Activated naive CD8-positive, alpha-beta T cell treated with anti-CD3 and anti-CD28 coated beads, Interleukin-2, amount 50 U/mL, for 16 hours (primary cell): ENCODE measurements at places on chromosomes 12 and 14.

DNA sequence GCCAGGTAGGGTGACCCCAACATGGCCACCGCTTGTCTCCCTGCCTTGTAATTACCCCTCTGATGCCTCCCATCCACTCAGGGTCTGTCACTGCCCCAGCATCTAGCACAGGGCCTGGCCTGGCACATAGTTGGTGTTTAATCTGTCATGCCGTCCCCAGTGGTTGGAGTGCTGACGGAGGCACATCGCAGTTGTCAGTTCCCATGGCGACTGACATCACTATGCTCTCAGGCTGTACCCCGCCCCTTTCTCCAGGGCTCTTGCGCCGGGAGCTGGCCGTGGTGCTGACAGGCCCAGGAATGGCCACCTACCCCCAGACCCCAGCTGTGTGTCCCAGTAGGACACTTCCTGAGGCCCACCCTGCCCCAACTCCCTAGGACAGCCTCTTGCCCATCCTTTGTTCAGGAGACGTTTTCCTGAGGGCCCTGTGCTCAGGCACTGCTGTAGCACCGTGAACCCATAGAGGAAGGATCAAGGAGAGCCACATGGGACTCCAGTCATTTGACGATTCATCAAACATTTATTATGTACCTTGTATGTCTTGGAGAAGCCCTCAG, 23.0 kb downstream of the FAM222A start:
- DNase-seq, result no peak

DNA sequence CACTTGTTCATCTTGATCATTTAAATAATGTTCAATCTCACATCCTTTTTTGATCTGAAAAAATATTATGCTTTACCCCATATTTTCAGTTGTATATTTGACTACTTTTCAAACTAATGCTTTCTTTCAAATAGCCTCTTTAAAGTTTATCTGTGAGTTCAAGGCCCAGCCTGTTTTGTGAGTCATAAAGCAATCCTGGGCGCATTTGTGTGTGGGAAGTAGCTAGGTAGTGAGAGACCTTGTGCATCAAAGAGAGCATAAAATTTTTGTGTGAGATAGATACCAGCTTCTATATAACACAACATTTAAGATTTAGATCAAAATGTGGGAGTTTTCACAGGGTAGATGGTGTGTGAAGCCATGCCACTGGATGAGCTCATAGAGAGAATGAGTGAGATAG, 405.6 kb downstream of the NAV3 start:
- no peak for DNase-seq

- no peak for DNase-seq
Measured at GRCh38 chr12:104823985-104824461, 134.1 kb downstream of the SLC41A2 start.

GRCh38 chr12:98437166-98437565, 78.2 kb upstream of the TMPO start:
- DNase-seq, result no peak

DNA sequence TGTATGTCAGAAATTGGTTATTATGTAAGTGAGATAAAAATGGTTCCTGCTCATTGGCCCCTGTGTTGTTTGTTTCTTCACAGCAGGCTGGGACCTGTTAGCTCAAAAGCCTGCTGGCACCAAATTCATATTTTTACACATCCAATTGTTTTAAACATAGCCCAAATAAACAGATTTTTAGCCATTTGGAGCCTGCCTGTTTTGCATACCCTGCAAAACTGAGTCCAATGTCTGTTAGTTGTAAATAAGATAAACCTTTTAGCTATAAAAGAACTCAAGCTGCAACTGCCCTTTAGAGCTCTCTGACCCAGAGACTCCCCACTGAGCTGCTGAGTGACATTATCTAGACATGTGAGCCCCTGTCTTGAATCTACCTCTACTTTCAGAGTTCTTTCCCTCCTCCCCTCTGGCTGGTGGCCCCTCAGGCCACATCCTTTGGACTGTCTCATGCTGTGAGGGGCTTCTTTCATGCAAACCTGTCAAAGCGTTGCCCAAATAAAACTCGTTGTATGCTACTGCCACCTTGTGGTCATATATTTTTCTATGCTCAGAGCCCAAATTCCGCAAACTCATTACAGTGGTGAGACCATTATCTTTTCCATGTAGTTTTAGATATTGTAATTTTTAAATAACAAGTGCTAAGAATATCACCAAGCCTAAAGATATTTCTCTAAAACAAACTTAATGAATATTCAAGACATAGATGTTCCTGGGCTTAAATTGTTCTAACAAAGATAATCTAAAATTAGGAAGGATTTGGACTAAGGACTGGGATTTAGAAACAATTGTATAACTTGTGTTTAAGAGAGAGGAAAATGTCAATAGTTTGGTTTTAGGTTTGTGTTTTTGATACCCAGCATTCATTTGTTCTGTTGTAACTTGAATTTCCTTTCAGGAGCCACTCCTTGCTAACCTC, 337.9 kb downstream of the AACS start:
- DNase-seq, result no peak

DNA sequence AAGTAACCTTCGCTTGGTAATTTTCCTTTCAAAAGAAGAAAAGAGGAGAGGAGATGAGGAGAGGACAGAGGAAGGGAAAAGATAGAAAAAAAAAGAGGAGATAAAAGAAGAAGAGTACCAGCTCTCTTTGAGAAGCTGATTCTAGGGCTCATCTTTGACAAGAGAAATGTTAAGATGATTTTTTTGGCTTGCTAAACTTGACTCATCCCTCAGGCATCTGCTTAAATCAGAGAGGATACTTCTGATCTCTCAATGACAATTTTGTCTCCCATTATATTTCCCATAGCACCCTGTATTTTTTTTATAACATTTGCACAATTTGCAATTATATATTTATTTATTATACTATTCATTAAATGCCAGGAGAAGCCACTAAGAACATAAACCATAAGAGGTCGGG, 17.1 kb downstream of the SYT1 start:
- DNase-seq, result no peak

DNA sequence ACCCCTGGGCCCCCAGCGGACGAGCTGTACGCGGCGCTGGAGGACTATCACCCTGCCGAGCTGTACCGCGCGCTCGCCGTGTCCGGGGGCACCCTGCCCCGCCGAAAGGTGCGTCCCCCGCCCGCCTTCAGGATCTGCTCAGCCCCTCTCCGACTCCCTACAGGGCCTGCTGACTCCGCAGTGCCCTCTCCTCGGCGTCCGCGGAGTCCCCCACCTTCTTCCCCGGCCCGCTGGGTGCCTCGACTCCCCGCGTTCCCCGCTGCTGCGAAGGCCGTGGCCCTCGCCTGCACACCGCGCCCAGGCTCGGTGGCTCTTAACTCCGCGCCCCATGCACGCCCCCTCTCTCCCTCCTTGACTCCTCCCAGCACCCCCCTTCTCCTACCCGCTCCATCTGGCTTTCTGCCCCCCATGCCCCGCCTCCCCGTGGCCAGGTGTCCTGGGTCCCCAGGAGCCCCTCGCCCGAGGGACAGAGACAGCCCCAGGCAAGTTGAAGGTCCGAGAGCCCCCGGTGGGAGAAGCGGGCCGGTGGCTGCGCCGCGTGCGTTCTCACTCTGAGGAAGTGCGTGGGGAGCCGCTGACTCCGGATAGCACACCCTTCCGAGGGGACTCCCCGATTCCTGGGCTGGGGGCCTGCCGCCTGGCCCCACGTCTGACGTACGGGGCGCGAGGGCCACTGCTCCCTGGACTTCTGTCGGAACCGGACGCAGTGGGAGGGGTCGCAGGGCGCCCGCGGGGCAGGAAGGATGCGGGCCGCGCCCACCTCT, 594 bp downstream of the TAMALIN start:
- DNase-seq, result no peak

- no peak for DNase-seq
Measured at GRCh38 chr12:50934371-50934851, 17.9 kb upstream of the HIGD1C start.

DNA sequence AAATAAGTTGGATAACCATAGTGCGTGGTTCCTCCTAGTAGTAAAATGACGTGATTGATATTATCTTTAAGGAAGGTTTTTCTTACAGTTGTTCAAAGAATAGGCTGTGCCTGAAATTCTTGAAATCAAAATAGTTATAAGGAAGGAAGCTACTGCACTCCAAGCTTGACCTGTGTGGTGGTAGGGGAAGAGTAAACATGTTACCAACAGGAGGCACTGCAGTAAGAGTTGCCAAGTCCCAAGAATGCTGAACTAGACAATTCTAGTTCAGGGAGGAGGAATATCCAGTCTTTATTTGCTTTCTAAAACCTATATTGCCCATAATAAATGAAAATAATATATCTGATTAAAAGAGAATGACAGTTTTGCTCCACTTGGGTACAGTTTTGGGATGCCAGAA, 764.5 kb downstream of the TMTC2 start:
- no peak for DNase-seq

DNA sequence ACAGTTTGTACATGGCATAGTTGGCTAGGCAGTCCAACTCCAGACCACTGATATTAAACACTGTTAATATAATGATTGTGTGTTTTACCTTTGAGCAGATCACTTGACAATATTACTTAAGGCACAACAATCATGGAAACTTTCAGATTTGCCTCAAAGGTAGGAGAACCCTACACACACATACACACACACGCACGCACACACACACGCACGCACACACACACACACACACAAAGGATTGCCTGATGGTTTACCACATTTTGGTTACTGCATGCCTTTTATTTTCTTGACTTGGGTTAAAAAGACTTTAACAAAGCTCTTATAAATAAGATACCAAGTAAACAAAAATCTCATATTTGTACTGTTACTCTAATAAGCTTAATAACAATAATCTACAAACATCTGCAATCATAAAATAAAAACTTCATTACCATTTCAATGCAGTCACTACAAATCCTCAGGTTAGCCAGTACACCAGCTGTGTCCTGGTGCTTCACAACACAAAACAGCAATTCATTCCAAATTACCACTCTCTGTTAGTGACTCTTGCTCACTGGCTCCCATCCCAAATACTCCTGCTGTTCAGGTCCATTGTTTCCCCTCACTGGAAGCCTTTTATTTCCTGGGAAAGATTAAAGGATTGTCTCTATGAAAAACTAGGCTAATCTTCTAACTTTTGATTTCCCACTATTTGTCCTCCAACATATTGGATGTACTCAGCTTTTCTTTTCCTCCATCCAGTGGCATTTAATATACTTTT, 175.2 kb upstream of the ATP2B1 start:
- DNase-seq, result no peak

- no peak for DNase-seq
Measured at GRCh38 chr14:29274890-29275596, 508.5 kb downstream of the FOXG1 start.

DNA sequence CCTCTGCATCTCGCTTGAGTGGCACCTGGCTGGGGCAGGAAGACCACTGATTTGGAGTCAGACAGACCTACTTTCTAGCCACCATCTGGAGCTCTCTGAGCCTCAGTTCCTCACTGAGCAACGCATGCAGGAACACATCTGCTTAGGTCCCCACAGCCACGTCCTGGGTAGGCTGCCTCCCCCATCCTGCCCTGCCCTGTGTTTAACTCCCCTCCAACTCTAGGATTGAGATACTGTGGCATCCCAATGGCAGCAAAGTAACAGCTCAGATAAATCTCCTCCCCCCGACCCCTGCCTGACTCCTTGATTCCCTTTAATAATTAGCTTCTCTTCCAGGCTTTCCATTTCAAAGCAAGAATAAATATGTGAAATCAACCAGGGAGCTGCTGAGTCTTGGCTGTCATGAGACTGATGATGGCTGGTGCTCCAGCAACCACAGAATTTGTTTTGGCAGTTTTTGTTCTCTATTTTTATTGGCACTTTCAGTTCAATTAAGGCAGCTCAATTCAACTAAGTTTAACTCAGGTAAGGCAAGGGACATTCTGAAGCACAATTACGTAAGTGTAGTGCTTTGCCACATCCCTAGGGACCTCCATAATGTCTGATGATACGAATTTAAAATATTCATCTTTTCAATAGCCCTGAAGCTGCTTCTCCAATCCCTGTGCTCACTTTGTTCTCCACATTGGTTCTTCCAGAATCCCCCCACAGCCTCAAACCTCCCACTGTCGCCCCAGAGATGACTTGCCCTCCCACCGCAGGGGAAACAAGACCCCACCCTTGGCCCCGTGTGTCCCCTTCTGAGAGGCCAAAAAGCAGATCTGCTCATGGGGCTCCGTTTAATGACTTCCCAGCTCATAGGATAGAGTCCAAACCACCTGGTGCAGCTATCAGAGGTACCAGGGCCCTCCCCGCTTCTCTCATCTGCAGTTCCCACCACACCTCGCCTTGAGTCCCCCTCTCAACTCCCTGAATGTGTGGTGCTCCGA, 58.2 kb downstream of the ESR2 start:
- DNase-seq, result no peak

GRCh38 chr12:96112733-96113132, 77.3 kb upstream of the LTA4H start:
- DNase-seq, result no peak

GRCh38 chr14:56138928-56139327, 20.7 kb downstream of the PELI2 start:
- no peak for DNase-seq
